IPS DF 6.9 (cell line): ENCODE measurements at places on chromosomes 6 and 20.
A peak's percentile ranks its signal among the peaks of the same experiment; 100 is the strongest.

DNA sequence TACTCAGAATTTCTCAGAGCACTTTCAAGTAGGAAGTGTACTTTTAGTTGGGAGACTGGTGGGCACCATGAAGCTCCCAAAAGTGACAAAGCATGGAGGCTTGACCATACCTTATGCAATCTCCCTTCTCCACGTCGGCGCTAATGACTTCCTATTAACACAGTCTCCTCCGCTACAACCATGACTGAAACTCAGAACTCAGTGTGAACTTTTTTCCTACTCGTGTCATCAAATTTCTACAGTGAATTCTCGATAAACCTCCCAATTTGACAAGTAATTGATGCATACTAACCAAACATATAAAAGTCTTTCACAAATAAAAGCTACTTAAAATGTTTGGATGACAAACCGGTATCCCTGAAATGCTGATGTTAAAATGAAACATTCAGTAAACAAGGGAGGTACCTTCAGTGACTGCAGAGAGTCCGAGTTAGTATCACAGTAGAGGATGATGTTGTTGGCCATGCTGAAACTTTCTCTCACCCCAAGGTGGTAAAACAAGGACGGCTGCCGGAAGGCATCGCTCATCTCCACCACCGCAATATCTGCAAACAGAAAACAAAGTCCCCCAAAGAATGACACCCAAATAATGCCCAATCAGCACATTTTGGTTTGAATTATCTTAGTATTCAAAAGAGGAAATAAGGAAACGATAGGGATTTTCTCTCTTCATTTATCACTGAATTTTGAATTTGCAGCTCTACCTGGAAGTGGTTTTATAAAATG is 72.1 kb downstream of the MAP3K5 start:
- no peak for DNase-seq
- no peaks in the 10 kb centered on the region for H3K27me3 ChIP-seq
- no peak overlapping the region for H3K27ac ChIP-seq
- no peak overlapping the region for H3K4me3 ChIP-seq
- H3K36me3 ChIP-seq: no peaks in the 10 kb centered on the region
- no peaks in the 10 kb centered on the region for H3K4me1 ChIP-seq

- no peak for DNase-seq
- H3K27ac ChIP-seq: no peak overlapping the region
- no peak overlapping the region for H3K4me3 ChIP-seq
Measured at GRCh38 chr20:63135411-63135810, 80.5 kb downstream of the YTHDF1 start.

DNA sequence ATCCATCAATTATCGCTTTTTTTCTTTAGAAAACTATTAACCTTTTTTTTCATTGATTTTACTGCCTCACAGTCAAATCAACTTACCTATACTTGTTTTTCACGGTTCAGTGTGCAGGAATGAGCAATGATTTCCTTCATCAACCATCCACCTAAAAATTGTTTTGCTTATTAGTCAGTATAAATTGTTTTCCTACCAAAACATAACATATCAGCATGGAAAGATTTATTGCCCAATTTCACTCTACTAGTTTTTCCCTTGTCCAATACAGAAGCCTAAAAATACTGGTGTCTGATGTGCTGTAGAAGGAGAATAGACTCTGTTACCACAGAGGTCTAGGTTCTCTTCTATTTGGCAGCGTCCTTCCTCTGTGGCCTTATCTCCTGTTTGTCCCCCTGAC is 558.2 kb upstream of the CITED2 start:
- DNase-seq: no peak
- H3K4me1 ChIP-seq: no peaks in the 10 kb centered on the region
- no peaks in the 10 kb centered on the region for H3K36me3 ChIP-seq
- H3K27ac ChIP-seq: no peak overlapping the region
- no peaks in the 10 kb centered on the region for H3K27me3 ChIP-seq
- H3K4me3 ChIP-seq: no peak overlapping the region

- no peak overlapping the region for H3K4me3 ChIP-seq
- no peaks in the 10 kb centered on the region for H3K27me3 ChIP-seq
- no peak overlapping the region for H3K27ac ChIP-seq
- no peaks in the 10 kb centered on the region for H3K36me3 ChIP-seq
- no peaks in the 10 kb centered on the region for H3K4me1 ChIP-seq
Measured at GRCh38 chr20:19274412-19275015, 62.1 kb downstream of the SLC24A3 start.

DNA sequence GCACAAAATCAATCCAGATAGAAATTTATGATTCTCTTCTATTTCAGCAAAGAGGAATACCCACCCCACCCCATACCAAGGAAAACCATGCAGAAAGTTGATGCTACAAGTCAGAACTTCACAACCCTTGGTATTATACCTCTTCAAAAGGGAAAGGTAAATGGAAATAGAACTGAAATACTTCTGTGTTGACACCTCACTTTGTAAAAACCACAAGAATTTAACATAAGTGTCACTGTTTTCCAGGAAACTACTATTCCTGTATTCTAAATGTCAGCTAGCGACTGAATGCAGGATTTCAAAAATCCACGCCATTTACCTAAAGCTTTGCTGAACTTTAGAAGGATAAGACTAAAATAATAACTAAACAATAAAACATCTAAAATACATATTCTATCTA is 3.6 kb downstream of the CPNE1 start:
- no peak overlapping the region for H3K27ac ChIP-seq
- DNase-seq: no peak
- no peaks in the 10 kb centered on the region for H3K36me3 ChIP-seq
- no peak overlapping the region for H3K4me3 ChIP-seq
- no peaks in the 10 kb centered on the region for H3K27me3 ChIP-seq

DNA sequence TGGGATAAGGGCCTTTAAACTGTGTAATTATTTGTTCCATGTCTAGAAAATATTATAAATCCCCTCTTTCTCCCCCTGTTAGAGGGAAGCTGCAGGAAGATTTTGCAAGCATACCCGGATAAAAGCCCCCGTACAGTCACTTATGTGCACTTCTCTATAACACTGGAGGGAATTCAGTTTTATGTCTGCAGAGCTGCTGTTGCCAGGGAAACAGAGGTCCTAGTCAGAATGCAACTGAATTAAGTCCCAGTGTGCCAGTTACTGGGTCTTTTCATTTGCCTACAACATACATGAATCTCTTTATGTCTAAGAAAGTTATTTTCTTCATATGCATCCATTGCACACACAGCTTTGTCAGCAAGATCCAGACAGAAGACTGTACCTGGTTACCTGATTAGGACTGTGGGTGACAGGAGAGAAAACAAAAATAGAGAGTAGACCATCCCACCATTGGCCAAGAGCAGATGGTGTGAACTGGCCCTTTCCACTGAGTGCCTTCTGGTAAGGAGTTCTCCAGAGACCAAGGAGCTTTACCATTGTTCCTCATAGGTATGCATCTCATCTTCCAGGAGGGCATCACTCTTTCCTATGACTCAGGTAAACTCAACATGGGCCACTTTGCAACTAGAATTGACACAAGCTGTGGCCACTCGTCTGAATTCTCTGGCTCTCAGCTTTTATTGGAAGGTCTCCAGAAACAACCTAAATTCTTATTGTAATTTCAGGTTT is 180.8 kb upstream of the PHACTR1 start:
- H3K36me3 ChIP-seq: no peaks in the 10 kb centered on the region
- H3K27ac ChIP-seq: no peak overlapping the region
- no peaks in the 10 kb centered on the region; the same call in 1 of the 2 replicates for H3K4me1 ChIP-seq
- H3K4me3 ChIP-seq: no peak overlapping the region
- no peak for DNase-seq
- no peaks in the 10 kb centered on the region for H3K27me3 ChIP-seq

DNA sequence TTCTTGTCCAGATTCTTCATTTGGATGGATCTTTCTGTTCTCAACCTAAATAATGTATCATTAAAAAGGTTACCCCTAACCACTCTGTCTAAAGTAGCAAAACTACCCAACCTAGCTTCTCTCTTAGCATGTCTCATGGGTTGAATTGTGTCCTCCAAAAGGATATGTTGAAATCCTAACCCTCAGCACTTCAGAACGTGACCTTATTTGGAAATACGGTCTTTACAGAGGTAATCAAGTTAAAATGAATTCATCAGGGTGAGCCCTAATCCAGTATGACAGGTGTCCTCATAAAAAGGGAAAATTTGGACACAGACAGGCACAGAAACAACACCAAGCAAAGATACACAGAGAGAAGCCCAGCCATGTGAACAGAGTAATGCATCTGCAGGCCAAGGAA is 6.1 kb upstream of the FRK start:
- H3K4me1 ChIP-seq: no peaks in the 10 kb centered on the region
- DNase-seq: no peak
- H3K27me3 ChIP-seq: no peaks in the 10 kb centered on the region
- no peak overlapping the region for H3K4me3 ChIP-seq
- H3K36me3 ChIP-seq: no peaks in the 10 kb centered on the region

- DNase-seq: no peak
- H3K27ac ChIP-seq: no peak overlapping the region
- H3K27me3 ChIP-seq: no peaks in the 10 kb centered on the region
- no peaks in the 10 kb centered on the region for H3K4me1 ChIP-seq
Measured at GRCh38 chr6:113403966-113404595, 453.1 kb upstream of the MARCKS start.

- no peak for DNase-seq
- H3K27me3 ChIP-seq: no peaks in the 10 kb centered on the region
- peaks cover 10% of the 10 kb centered on the region for H3K4me1 ChIP-seq
- H3K36me3 ChIP-seq: no peaks in the 10 kb centered on the region
- no peak overlapping the region for H3K4me3 ChIP-seq
Measured at GRCh38 chr20:62023935-62024334, 41.7 kb downstream of the TAF4 start.

- H3K27me3 ChIP-seq: no peaks in the 10 kb centered on the region
- H3K27ac ChIP-seq: no peak overlapping the region
- no peaks in the 10 kb centered on the region; the same call in 1 of the 2 replicates for H3K4me1 ChIP-seq
- DNase-seq: no peak
- no peak overlapping the region for H3K4me3 ChIP-seq
- H3K36me3 ChIP-seq: no peaks in the 10 kb centered on the region
Measured at GRCh38 chr6:19841181-19841580, 4.0 kb downstream of the ID4 start.

DNA sequence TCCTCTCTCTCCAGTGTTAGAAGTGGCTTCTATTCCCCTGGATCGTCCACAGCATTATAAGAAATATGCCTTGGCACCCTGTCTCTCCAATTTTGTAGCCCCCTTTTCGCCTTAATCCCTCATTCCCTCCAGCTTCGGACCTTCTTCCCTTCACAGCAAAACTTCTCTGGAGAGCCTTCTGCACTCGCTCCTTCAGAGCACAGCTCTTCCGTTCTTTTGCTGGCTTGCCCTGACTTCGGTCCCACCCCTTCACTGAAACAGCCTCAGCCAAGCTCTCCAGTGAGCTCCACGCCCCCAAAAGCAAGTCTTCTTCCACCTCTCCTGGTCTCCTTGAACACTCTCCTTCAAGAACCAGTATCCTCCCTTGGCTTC is 134.7 kb upstream of the RNF24 start:
- no peaks in the 10 kb centered on the region for H3K4me1 ChIP-seq
- no peak for DNase-seq
- no peaks in the 10 kb centered on the region for H3K36me3 ChIP-seq
- no peak overlapping the region for H3K27ac ChIP-seq

DNA sequence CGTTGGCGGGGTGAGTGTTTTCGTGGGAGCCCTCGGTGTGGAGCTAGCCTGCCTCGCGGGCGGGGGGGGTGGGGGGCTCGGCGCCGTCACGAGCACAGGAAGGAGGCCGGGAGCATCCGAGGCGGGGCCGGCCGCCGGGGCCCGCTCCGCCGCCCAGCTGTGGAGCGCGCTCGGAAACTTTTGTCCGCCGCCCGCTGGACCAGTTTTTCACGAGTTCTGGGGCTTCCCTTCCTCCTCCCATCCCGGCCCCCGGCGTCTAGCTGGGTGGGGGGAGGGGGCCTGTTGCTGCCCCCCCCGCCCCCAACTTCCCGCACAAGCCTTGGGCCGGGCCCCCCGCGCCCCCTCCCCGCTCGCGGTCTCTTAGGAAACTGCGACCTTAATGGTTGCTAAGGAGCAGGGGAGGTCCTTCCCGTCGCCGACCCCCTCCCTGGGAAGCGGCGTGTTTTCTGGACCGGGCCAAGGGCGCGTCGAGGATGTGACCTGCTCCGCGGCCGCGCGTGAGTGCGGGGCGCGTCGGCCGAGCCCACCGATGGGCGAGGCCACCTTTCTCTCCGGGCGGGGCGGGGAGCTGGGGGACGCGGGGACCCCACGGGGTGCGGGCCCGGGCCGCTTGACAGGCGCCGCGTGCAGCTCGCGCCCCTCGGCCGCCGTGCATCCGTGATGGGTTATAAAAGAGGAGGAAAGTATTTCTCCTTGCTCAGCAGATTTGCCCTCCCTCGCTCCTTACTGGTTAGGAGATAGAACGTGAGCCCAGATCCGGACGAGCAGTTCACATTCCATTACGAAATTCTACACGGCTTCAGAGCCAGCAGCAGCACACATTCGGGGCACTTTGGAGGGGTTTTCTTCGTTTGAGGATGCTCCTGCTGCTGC is 1.4 kb downstream of the RREB1 start:
- peak overlapping the region; percentile 79; the same call in 1 of the 2 replicates for H3K4me3 ChIP-seq
- H3K4me1 ChIP-seq: 0 out of 2 replicates have a peak, but pooled peaks cover 1% of the 10 kb centered on the region
- no peaks in the 10 kb centered on the region for H3K36me3 ChIP-seq
- H3K27me3 ChIP-seq: no peaks in the 10 kb centered on the region
- H3K27ac ChIP-seq: no peak overlapping the region
- no peak for DNase-seq

DNA sequence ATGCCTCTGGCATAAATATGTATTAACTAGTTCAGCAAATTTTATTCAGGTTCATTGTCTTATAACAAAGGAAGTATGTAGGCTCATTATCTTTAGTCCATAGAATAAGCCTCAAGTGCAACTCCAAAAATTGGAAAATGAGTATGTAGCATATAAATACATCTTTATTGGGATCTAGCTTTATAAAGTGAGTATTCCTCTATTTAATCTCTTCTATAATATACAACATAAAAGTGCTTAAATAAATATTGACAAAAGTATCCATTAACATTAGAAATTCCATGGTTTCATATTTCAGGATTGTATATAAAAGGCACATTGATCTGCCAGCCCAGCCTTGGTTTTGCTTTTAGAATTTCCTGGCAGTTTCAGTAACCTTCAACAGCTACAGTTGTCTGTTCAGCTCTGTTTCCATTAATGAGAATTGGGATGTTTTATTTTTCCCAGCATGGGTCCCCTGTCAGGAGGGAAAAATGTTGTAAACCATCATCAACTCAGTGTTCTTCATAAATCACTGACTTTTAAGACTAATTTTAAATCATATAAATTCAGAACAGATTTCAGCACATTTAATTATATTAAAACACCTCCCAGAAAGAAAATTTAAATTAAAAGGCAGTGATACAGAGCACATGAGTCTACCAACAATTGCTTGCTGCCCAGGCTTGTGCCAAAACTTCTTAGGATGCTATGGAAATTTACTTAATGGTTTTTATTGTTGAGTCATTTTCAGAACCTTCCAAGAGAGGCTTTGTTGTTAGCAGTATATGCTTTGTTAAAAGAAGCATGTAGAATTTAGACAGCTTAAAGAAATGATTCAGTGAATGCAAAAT is 119.7 kb downstream of the ADGRG6 start:
- no peak for DNase-seq
- no peak overlapping the region for H3K4me3 ChIP-seq
- no peaks in the 10 kb centered on the region for H3K36me3 ChIP-seq
- no peak overlapping the region for H3K27ac ChIP-seq

- no peak overlapping the region for H3K27ac ChIP-seq
- DNase-seq: no peak
- no peaks in the 10 kb centered on the region for H3K4me1 ChIP-seq
- no peaks in the 10 kb centered on the region for H3K36me3 ChIP-seq
Measured at GRCh38 chr6:162821102-162821501, 93.3 kb downstream of the PACRG start.

GRCh38 chr6:157725836-157726235 is 97.2 kb upstream of the SNX9 start:
- no peak for DNase-seq
- H3K4me1 ChIP-seq: no peaks in the 10 kb centered on the region
- H3K27ac ChIP-seq: no peak overlapping the region
